ENCODE measurements at places on chromosomes 7 and 10.

- no peak for DNase-seq
These were observed 780.3 kb downstream of the LRMDA start for GRCh38 chr10:76211691-76212090.

- DNase-seq = no peak
These were observed 141.9 kb downstream of the CUX1 start for GRCh38 chr7:101959342-101959741.

DNA sequence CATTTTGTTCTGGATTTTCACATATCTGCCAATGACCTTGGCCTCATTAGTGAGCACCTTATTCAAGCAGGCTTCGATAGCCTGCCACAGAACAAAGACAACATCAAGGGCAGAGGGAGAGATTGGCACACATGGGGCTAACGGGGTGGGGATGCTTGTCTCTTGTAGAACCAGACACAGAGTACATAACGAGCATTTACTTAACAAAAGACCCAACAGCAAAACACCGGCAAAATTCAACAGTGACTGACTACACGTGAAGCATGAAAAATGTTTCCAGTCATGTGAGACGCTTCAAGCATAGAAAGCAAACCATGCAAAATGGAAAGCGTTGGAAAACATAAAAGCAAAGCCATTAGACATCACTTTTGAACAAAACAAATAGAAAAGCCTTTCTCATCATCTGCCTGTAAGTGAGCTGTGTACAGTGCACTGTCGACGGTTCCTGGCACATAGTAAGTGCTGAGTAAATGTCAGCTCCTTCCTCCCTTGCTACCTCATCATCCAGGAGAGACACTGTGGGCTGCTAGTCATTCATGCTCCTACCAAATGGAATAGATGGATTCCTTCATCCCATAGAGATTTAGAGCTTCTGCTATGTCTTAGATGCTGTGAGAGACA, 134.4 kb upstream of the AGK start:
- DNase-seq = no peak

- DNase-seq = no peak
These were observed 303.5 kb upstream of the KLF6 start for GRCh38 chr10:4088354-4089066.

- peak; percentile 66 for DNase-seq
These were observed 5.5 kb upstream of the STEAP4 start for GRCh38 chr7:88312061-88312663.

DNA sequence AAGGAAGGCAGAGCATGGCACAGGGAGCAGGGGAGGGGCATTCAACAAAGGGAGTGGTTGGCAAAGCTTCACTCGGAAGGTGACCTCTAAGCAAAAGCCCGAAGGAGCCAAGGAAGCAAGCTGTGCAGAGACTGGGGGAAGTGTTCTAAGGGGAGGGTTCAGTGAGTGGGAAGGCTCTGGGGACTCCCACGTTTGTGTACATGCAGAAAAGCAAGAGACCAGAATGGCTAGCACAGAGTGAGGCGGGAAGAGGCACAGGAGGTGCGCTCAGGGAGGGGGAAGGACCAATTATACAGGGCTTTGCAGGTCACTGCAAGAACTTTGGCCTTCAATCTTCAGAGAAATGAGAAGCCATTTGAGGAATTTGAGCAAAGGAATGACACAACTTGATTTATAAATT, 7.4 kb downstream of the ARHGAP21 start:
- no peak for DNase-seq

DNA sequence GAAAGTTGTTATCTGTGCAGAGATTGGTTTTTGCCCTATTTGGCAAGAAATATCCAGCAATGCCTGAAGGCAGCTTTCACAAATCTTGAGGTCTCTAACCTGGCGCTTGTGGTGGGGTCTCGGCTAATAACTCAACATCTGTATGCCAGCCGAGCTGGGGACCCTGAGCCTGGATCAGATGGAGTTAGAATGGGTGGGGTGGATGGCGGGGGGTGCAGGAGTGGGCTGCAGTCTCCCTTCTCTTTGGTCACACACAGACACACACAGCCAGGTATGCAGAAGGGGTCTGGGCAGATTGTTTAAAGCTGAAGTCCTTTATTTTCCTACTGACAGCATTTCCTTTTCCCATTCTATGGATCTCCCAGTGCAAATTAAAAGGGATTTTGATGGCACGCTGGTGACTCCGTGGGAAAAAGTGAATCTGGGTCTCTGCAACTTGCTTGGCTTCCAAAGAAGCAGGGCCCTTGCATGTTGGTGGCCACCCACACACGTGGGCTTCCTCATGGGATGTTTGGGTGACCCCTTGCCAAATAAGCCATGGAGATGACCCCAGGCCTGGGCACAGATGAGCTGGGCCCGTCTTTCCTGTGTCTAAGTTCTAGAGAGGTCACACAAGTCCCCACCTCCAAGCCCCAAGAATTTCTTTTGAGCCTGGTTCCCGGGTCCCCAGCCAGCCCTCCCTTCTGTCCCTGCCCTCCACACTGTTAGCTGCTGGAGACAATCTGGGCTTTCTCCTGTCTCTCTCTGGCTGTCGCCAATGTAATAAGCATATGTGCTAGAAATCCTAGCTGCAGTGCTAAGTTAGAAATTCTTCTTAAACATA, 39.9 kb upstream of the EMX2 start:
- DNase-seq = no peak

DNA sequence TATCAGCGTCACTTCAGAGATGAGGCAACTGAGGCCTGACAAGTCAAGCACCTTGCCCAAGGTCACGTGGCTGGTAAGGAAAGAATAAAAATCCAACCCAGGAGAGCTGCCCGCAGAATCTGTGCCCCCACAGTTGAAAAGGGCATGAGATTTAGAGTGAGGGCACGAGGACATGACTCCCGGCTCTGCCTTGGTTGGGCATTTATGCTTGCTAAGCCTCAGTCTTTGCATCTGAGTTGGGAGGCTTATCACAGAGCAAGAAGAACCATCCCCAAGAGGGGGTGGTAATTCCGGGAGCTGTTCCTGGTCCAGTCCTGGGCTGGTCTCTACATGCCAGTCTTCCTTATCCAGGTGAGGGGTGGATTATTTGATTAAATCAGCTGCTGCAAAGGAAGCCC, 37.3 kb downstream of the PLPP4 start:
- DNase-seq = no peak

DNA sequence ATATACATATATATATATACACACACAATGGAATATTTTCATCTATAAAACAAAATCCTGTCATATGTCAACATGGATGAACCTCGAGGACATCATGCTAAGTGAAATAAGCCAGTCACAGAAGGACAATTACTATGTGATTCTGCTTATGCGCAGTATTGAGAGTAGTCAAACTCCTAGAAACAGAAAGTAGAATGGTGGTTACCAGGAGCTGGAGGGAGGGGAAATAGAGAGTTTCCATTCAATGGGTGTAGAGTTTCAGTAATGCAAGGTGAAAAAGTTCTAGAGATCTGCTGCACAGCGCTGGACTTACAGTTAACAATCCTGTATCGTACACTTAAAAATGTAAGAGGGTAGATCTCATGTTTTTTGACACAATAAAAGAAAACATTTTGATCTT, 181.9 kb downstream of the CDCA7L start:
- no peak for DNase-seq

- no peak for DNase-seq
These were observed 406.4 kb upstream of the ETV1 start for GRCh38 chr7:14395860-14396259.

DNA sequence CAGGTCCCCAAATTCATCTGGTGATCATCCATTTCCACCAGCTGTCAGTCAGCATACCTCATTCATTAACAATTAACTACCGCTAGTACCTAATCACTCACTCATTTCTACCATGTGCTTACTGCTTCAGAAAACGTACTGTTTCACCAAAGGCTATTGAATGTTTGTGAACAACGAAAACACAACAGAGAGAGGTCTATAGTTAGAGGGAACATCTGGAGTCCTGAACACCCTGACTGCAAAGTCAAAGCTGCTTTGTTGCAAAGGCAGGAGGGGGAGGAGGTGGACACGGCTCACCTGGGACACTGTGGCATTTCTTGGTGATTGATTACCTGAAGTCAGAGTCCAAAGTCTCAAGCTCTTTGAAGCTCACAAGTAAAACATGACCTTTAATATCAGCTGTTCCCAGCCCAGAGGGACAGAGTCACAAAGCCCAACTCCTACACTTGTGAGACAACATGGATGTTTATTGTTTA, 342.3 kb upstream of the ADARB2 start:
- no peak for DNase-seq

- DNase-seq = no peak
These were observed 39.7 kb downstream of the MALSU1 start for GRCh38 chr7:23338863-23339262.

DNA sequence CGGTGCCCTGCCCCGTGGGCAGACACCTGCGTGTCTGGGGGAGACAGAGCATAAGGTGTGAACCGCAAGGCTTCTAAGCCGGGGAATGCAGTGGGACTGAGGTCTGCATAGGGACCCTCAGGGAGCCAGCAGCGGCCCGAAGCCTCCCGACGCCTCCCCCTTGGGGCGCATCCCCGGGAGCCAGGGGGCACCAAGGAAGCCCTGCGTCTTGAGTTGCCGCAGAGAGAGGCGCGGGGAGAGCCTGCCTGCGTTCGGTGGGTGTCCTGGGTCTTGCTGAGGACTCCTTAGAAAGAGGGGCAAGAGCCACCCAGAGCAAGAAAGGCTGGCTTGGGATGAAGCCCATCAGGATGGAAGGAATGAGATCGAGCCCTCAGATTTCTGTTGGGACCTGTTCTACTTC, 18.2 kb upstream of the UNCX start:
- no peak for DNase-seq

GRCh38 chr7:123615344-123615743, 13.7 kb downstream of the ASB15 start:
- peak; percentile 88 for DNase-seq

- DNase-seq = no peak
These were observed 39.3 kb downstream of the TRIM24 start for GRCh38 chr7:138499340-138499739.

DNA sequence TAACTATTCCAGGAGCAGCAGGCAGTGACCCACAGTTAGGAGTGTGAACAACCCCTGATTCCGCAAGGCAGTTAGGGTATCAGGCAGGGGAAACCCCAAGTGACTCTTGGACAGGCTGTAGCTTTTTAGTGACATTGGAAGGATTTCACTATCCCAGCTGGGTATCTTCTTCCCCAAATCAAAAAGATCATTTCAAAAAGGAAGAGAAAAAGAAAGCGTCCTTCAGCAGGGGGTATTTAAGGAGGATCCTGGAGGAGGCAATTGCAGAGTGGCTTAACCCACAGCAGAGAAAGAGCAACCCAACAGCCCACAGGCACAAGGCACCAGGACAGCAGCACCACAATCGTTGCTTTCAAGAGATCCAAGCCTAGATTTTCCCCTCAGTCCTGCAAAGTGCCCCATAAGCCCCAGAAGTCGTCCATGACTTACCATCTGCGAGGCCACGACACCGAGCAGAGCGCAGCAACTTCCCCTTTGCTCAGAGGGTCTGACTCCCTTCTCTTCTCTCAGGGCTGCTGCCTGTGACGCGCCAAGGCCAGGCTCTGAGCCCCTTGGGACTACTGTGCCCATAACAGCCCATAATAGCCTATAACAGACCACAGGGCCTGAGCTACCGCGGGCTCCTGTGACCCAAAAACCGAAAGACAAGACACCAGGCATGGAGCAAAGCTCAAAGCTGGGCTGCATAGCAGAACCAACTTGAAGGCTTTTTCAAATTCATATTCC, 19.8 kb downstream of the PIK3AP1 start:
- DNase-seq = no peak

GRCh38 chr7:4638781-4639575, 43.1 kb upstream of the FOXK1 start:
- DNase-seq = no peak

DNA sequence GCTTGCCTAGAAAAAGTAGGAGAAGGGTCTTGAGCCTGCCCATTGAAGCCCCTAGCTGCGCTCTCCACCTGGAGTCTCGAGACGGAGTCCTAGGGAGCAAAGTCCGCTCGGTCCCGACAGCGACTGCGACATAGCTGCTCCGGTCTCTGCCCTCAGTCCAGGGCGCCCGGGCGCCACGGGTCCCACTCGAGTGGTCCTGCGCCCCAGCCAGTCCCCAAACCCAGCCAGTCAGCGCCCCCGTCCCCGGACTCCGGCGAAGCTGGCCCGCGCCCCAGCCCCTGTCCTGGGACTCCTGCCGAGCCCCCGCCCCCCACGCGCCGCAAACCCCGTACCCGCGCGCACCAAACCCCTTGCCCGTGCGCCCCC, 490 bp downstream of the TNS3 start:
- DNase-seq = no peak

GRCh38 chr7:29076631-29077030, 69.7 kb downstream of the CPVL start:
- no peak for DNase-seq

GRCh38 chr7:81715984-81716588, 53.8 kb downstream of the HGF start:
- peak; percentile 75 for DNase-seq

DNA sequence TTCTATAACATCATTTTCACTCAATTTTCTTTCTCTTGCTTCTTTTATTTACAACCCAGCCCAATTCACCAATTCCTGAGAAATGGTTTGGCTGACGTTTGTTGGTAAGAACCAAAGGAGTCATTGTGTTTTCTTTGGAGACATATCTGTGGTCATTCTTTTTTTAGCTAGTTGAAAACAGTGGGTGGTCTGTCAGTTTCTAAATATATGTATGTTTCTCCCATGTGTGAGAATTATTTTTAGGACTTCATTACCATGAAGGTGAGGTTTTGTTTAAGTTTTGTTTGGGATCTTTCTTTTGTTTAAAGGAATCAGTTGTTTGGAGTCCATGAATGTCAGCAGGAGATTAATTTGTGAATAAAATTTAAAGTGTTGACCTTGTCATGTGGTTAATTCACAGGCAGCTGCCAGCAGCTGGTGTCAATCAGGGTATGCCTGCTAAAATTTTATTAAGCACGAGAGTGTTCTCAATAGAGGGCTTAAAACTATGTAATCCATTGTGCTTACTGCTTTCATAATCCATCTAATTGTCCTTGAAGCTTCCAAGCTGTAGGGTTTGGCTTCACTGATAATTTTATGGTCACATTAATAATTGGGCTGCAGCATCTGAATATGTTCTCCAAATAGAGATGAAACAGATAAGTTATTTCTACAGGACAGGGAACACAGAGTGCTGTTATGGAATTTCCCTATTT, 38.7 kb downstream of the INSYN2A start:
- DNase-seq = peak; percentile 65

DNA sequence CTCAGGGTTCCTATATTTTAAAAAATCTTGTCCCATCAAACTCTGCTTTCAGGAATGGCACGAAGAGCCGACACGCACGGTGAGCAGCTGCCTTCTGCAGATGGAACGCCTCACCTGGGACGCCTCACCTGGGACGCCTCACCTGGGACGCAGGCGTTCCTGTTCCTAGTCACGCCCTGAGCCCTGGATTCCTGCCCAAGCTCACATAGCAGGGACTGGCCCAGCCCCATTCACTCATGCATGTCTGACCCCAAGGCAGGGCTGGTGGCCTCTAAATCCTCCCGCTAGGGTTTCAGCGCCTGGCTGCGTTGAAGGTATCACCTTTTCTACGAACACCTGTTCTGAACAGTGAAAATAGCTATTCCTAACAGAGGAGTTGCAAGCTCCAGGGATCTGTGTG, 49.8 kb downstream of the CARD11 start:
- no peak for DNase-seq

GRCh38 chr10:101760510-101760909, 15.4 kb downstream of the FGF8 start:
- DNase-seq = no peak

GRCh38 chr10:112875476-112876267, 74.4 kb upstream of the TCF7L2 start:
- peak; percentile 92 for DNase-seq

GRCh38 chr7:44460325-44460724, 30.1 kb downstream of the NUDCD3 start:
- DNase-seq = no peak

- no peak for DNase-seq
These were observed 156.3 kb upstream of the PRSS58 start for GRCh38 chr7:142414135-142414534.

Measured in choroid plexus epithelial cell (primary cell).